NCI-H2029 treated with DMSO at 0.1 percent for 48 hours (cell line): ENCODE measurements at places on chromosomes 13 and 19.

- no peak for DNase-seq
Measured at GRCh38 chr19:39832341-39833083, 1.4 kb downstream of the DYRK1B start.

DNA sequence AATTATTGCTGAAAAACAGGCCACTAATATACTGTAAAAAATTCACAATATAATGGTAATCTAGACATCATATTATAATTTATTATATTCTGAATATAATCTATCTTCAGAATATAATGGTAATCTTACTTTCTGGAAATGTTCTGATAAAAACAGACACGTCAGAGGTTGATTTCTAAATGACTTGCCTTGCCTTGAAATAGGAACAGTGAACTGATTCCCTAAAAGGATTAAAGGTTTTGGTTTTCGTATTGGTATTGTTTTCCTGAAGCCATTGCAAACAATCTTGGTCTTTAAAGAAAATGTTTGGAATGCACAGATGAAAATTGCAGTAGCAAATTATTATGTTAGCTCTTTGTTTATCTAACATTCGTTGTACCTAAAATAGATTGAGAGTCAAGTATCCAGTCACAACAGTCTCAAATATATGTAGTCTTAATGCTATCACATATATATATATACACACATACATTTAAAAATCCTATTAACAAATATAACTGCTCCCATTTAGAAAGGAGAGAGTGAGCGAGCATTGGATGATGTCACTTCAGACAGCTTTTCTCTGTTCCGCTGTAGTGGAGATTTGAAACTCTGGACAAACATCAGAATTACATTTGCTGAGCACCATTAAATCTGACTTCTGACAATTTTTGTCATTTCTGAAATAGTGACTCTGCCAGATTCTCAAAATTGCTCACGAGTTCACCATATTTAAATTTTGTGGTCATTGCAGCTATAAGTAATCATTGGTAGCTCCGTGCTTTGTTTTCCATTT, 1.7 kb downstream of the ITM2B start:
- no peak for DNase-seq

- no peak for DNase-seq
Measured at GRCh38 chr19:46573679-46574498, 27.2 kb upstream of the CALM3 start.

DNA sequence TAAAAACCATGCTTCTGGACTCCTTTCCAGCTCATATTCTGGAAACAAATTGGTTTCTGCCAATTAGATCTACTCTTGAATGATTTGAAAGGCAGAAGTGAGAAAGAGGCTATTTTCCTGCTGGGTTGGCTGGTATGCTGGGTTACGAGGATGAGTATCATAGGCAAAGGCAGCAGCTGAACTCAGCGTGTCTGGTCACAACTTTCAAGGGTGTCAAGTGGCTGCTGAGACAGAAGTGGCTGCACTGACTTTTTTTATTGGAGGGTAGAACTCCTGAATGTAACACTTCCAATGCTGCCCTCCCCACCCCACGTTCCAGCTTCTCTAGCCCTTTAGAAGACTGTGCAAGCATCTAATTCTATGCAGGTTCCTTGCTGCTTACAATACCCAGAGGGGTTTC, 8.3 kb upstream of the DZIP1 start:
- DNase-seq, result no peak

- DNase-seq, result no peak
Measured at GRCh38 chr19:16400911-16401591, 70.7 kb downstream of the EPS15L1 start.

- DNase-seq, result no peak
Measured at GRCh38 chr19:50722201-50723013, 757 bp upstream of the CLEC11A start.

- no peak for DNase-seq
Measured at GRCh38 chr19:45350477-45351058, 10.0 kb downstream of the KLC3 start.

- DNase-seq, result no peak
Measured at GRCh38 chr13:37460166-37460565, 138.4 kb downstream of the POSTN start.

DNA sequence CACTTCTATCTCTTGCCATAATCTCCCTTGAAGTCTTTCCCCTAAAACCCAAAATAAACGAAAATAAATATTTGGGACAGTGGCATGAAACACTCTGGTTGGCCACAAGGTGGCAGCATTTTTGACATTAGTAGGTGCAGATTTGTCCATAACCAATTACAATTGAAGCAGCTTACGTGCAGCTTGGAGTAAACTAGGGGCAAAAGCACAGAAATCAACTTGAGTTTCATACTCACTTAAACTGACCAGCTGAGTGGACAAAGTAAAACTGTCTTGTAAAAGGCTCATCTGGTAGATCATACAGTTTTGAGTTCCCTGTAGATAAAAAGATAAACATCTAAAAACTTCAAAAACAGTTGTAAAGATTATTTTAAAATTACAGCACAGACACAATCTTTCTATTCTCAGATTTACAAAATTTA, 18.8 kb downstream of the PDCD5 start:
- DNase-seq, result peak; percentile 15
